Suppressor macrophage treated with lipopolysaccharide for 1 hour (primary cell): ENCODE measurements at places on chromosomes 12 and 14.

DNA sequence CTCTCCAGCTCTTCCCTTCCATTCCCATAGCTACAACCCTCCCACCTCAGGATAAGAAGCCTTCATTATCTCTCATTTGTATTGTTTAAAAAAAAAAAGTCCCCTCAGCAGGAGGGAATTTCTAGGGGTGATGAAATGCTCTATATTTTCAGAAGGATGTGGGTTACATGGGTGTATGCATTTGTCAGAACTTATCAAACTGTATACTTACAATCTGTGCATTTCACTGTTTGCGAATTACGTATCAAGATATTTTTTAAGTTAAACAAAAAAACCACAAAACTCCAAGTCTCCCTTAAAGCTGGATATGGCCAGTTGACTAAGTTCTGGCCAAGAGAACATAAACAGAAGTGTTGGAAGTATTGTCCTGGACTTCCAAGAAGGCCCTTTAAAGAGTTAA lies 2.0 kb upstream of the FKBP11 start:
- DNase-seq: no peak

- DNase-seq: no peak
These were observed 8.7 kb upstream of the BHLHE41 start for GRCh38 chr12:26133521-26133920.

GRCh38 chr14:72598306-72598705 lies 295.6 kb downstream of the DPF3 start:
- no peak for DNase-seq

DNA sequence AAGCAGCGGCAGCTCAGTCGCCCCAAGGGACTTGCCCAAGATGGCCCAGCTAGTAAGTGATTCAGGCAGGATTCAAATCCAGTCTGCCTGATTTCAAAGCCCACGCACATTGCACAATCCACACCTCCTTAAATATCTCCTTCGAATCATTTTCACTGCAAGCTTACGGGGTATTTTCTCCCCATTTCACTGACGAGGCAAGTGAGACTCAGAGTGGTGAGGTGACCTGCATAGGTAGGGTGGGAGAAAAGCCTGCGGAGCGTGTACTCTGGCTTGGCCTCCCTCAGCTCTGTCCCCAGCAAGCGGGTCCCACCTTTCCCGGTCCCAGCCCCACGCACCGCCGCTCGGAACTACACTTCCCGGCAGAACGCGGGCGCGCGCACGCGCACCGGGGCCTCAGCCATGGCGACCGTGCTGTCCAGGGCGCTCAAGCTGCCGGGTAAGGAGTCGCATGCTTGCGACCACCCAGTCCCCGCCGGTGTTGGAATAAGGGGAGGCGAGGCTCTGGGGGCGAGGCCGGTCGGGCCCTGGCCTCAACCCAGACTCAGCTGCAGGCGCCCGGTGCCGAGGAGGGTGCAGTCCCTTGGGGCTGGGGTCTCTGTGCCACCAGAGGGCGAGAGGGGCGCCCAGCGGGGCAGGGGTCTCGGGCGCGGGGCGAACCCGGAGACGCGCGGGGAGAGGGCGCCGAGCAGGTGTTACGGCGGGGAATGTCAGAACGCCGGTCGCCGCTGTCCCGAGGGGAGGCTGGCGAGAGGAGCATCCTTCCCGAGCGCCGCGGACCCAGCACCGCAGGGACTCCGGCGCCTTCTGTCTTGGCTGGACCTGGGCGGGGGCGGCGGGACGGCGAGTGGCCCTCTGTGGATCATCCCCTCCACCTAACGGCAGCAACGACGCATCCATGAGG lies at the start of gene FAM234B:
FAM234B (plus strand) TSS at position 380 of the 904 bp plus-strand sequence; CDS start at position 403, 23 bp downstream.
- DNase-seq: peak; percentile 86

- DNase-seq: peak; percentile 72
These were observed 34.5 kb upstream of the VRK1 start for GRCh38 chr14:96762650-96763049.

GRCh38 chr14:94538070-94538740 lies 23.0 kb upstream of the SERPINA4 start:
- DNase-seq: no peak

GRCh38 chr14:22800346-22800745 lies 14.9 kb downstream of the SLC7A7 start:
- DNase-seq: peak; percentile 83

- DNase-seq: no peak
These were observed 43.1 kb downstream of the PRKAB1 start for GRCh38 chr12:119710965-119711551.

- DNase-seq: no peak
These were observed at the start of gene HOXC6 for GRCh38 chr12:54028314-54029201. HOXC6 (plus strand) TSS chr12:54028440; CDS start chr12:54028522, 82 bp downstream.

DNA sequence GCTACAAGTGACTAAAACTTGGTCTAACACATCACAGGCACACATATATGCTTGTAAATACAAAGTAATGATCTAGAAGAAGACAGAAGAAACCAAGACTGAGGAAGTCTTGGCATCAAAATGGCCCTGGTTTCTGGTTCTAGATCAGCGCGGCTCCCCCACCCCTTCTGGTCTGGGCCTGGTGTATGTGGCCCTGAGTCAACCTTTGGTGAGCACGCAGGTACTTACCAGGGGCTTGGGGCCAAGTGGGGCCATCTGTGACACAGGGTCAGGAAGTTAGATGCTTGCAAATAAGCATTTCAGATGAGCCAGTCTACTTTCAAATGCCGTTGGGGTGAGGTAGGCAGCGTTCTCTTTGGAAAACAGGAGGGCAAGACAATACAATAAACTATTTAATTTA lies 13.2 kb upstream of the HVCN1 start:
- DNase-seq: no peak

GRCh38 chr14:73091044-73091443 lies 32.7 kb downstream of the RBM25 start:
- DNase-seq: peak; percentile 54

DNA sequence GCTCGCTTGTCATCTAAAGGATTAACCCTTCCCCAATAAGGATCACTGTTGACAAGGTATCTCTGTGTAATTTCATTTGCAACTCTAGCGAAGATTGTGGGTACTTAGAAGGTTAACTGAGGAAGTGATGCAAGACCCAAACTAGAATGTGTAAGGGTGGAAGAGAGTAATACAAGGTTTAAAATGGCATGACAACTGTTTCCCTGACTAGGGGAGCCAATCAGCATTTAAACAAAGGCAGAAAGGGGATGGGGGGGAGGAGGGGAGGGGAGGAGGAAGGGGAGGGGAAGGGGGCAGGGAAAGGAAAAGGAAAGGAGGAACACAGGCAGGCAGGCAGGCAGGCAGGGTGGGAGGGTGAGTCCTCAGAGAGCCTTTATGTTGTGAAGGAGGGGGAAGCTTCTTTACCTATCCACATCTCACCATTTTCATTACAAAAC lies 31.1 kb downstream of the NRDE2 start:
- peak; percentile 43 for DNase-seq

- DNase-seq: no peak
These were observed 17.1 kb downstream of the ERP27 start for GRCh38 chr12:14921218-14921617.

- no peak for DNase-seq
These were observed 27.6 kb upstream of the ISM2 start for GRCh38 chr14:77526266-77526665.

- DNase-seq: no peak
These were observed 903 bp downstream of the PARPBP start for GRCh38 chr12:102120886-102121285.

DNA sequence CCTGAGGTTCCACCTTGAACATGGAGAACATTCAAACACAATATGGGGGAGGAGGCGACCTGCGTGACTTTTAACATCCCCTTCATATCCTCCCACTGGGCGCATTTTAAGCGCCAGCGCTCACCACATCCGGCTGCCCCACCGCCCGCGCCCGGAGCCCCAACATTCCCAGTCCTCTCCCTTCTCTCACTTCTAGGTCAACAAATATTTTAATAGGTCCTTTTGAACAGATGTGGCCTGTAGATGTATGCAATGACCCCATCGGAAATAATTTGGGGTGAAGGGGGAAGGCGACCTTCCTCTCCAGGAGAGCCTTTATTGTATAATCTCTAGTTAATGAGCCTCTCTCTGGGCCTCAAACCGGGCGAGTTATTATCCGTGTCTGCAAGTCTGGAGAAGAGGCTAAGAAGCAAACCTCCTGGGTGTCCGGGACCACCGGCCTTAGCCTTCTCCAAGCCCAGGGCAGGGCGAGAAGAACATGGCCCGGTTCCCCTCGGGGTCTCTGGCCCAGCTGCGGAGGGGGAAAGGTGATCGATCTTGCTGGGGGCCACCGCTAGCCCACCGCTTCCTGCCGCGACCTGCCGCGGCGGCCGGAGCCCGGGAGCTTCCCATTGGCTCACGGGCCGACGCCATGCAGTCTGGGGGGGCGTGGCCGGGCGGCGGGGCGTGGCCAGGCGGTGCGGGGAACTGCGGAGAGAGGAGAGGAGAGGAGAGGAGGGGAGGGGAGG lies 83.2 kb upstream of the HMGA2 start:
- peak; percentile 86 for DNase-seq
